ENCODE measurements at places on chromosomes 3 and 15.

DNA sequence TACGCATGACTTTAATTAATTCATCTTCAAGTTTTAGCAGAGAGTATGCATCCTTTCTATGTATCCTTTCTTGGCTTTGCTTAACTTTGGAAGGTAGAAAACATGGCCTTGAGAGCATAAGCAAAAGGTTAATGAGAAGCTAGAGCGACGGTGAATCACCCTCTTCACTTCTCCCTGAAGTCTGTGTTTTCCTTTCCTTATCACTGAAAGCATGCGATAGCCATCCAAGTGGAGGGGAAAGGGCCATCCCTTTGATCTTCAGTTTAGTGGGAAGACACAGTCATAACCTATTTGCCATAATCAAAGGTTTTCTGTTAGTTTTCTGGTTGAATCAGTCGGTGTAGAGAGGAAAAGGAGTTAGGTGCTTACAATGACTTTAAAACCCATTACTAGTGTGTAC lies 354.0 kb upstream of the ROBO2 start:
- no peak for DNase-seq

DNA sequence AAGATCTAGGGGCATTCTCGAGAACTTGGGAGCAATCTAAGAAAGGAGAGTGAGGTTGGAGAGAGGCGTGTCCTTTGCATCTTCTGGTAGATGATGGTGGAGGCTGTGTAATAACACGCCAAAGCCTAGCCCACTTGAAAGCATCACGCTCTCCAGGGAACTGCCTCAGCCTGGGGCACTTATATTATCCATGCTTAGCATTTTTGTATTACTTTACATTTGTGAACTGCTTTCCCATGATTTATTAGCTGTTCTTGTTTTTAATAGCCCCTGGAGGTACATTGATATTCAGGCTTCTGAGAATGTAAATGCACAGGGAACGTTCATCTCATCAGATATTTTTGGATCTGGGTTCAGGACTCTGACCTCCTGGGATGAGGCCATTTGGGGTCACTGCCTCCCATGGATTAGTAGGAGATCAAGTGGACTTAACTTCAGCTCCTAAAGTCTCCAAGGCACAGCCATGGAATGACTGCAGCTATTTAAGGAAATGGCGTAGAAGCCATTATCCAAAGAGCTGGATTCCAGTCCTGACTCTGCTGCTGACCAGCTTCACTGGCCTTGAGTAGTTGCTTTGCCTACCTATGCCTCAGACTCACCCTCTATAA lies 124.9 kb downstream of the LPP start:
- no peak for DNase-seq

DNA sequence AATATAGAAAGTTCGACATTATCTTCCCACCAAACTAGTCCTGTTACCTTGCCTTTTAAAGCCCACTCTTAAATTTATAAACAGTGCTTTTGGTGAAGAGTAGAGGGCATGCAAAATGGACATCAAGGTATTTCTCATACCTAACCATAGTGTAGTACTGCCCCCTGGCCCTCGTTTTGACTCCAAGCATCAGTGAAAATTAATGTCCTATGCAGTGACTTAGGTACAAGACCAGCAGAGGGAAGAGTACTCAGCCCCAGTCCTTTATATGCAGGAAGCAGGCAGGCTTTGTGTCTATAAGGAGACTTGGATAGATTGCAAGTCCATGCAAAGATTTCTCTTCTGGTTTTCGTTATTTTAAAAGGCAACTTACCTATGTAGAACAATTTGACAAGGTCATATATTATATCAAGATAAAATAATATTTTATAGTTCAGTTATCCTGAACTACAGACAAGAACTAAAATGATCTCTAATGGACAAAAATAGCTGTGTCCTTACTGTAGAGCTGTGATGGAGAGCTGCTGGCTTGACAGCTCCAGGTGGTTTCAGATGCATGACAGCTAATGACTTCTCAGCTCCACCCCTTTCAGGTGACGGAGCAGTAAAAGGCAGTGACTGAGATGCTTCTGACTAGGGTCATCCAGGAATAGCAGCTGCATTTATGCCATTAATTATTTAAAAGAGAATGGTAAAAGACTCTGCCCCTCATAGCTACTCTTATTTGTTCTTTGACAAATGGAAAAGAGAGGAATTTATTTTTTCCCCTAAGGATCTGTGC lies 646.1 kb downstream of the SQOR start:
- no peak for DNase-seq

GRCh38 chr3:12194669-12195161 lies 36.0 kb upstream of the TIMP4 start:
- peak; percentile 63 for DNase-seq

GRCh38 chr3:138199851-138200250 lies 12.8 kb downstream of the ARMC8 start:
- no peak for DNase-seq

- no peak for DNase-seq
Measured at GRCh38 chr15:73303636-73304035, 65.1 kb downstream of the HCN4 start.

- DNase-seq: no peak
Measured at GRCh38 chr3:177705976-177706823, 508.9 kb upstream of the TBL1XR1 start.

All from activated T-cell treated with anti-CD3 and anti-CD28 coated beads, Interleukin-2, amount 50 U/mL, for 72 hours (primary cell).